Prostate gland (tissue), 2 donors: ENCODE measurements at places on chromosomes 4 and X.

- H3K27ac ChIP-seq, result no peak overlapping the region
- H3K4me3 ChIP-seq, result no peak overlapping the region
- H3K36me3 ChIP-seq, result no peaks in the 10 kb centered on the region
- no peaks in the 10 kb centered on the region for H3K4me1 ChIP-seq
These were observed 63.2 kb upstream of the CT83 start for GRCh38 chrX:116526010-116526409.

DNA sequence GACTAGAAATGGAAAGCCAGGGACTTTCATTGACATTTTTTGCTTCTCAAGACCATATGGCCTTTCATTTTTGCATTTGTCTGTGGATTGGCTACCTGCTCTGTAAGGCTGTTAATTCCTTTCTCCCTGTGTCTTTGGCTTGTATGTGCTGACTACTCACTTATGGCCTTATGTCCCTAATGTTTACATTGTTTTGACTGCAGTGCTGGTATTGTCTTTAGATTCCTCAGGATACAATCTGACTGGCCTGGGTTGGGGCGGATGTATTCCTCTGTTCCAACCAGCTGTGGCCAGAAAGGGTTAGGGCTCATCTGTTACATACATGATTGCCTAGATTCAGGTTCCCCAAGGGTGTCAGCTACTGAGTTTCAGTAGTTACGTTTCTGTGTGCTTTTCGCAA is 108.1 kb downstream of the RAPGEF2 start:
- H3K4me1 ChIP-seq, result no peaks in the 10 kb centered on the region
- no peaks in the 10 kb centered on the region for H3K36me3 ChIP-seq
- no peak for DNase-seq
- H3K27ac ChIP-seq, result no peak overlapping the region

DNA sequence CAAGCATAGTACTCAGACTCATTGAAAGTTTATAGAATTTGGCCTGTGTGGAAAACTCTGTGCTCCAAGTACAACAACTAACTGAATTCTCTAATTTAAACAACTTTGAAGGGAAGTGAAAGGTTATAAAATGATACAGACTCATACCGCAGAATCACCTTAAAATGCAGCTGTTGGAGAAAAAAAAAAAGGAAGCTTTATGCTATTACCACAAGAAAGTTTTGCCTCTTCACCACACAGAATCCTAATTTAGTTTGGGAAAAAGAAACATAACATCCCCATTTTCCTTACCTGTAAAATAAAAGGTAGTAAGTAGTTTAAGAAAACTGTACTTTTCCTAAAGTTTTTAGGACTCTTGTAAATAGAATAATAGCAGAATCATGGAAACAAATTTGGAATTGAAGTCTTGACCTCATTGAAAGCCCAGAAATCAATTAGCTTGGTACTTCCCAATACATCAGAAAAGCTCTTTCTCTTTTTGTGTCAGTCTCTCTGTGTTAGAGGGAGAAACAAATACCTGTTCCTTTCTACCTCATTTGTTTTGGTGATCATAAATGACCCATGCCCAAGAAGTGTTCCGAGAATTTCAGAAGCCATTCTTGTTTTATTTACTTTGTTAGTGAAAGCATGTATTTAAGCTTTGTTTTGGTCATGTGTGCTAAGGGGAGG is 78.8 kb downstream of the NFKB1 start:
- H3K27ac ChIP-seq, result no peak overlapping the region
- no peaks in the 10 kb centered on the region for H3K36me3 ChIP-seq
- H3K27me3 ChIP-seq, result no peaks in the 10 kb centered on the region
- no peak overlapping the region for H3K4me3 ChIP-seq

DNA sequence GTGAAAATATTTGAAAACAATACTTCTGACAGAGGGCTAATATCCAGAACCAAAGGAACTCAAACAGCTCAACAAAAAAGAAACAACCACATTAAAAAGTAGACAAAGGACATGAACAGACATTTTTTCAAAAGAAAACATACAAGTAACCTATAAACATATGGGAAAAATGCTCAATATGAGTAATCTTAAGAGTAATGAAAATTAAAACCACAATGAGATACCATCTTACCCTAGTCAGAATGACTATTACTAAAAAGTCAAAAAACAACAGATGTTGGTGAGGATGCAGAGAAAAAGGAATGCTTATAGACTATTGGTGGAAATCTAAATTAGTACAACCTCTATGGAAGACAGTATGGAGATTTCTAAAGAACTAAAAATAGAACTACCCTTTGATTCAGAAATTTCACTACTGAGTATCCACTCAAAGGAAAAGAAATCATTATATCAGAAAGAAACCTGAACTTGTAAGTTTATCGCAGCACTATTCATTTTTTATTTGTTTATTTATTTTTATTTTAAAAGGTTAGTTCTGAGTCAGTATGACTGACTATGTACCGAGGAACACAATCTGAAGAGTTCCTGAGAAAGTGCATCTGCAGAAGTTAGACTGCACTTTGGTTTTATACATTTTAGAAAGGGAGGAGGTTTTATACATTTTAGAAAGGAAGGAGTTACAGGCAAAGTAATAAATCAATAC is 231.3 kb downstream of the INPP4B start:
- H3K27ac ChIP-seq, result no peak overlapping the region
- no peaks in the 10 kb centered on the region for H3K27me3 ChIP-seq
- H3K4me3 ChIP-seq, result no peak overlapping the region
- H3K4me1 ChIP-seq, result no peaks in the 10 kb centered on the region
- DNase-seq, result no peak

DNA sequence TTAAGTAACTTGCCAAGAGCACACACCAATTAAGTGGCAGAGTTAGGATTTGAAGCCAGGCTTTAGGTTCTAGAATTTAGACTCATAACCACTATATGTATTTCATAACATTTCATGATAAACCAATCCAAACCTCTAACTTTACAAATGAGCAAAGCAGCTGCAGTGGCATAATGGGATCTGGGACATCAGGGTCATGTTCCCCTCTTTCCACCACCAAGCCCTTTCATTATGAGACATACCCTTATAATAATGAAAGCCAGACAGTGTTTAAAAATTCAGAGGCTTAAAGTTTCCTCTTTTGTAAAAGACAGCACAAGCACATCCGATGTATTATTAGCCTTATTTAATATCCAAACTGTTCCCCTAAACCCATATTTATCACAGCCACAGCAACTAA is 28.3 kb upstream of the AMELX start:
- H3K4me3 ChIP-seq, result peak overlapping the region; percentile 21
- H3K27ac ChIP-seq, result peak overlapping the region; percentile 44
- no peaks in the 10 kb centered on the region for H3K27me3 ChIP-seq
- no peak for DNase-seq
- no peaks in the 10 kb centered on the region for H3K36me3 ChIP-seq
- no peaks in the 10 kb centered on the region for H3K4me1 ChIP-seq

DNA sequence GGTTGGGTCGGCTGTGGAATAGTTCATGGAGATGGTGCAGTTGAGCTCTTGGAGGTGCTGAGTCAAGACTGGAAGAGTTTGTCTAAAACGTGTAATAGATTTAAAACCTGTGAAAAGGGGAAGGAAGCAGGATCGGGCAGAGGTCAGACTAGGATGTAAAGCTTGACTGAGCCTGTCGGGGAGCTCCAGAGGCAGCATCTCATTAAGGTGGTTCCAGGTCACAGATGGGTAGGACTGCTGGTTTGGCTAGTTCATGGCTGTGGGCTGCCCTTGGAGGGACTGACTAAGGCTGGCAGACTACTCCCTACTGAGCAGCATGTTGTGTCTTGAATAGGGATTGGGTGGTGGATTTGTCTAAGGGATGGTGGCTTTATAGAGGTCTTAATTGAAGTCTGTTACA is 28.4 kb upstream of the WDR1 start:
- DNase-seq, result no peak
- no peaks in the 10 kb centered on the region for H3K36me3 ChIP-seq
- H3K27ac ChIP-seq, result no peak overlapping the region

DNA sequence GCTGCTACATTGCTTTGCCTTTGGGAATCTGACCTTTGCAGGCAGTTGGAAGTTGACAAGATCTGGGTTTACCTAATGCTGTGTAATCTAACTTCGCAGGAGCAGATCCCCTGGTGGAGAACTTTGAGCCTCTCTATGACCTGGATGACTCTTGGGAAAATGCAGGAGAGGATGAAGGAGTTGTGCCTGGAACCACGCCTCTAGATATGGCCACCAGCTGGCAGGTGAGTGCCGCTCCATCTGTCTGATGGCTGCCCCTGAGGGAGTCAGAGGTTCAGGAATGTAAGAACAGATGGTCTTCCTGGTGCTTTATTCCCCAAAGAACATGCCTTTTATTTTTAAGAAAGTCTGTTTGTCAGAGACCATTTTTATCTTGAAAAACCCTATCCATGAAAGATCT is 109.3 kb downstream of the NFKB1 start:
- no peaks in the 10 kb centered on the region for H3K27me3 ChIP-seq
- H3K36me3 ChIP-seq, result no peaks in the 10 kb centered on the region
- no peak overlapping the region for H3K4me3 ChIP-seq
- no peak for DNase-seq
